Testis (tissue), 5 donors: ENCODE measurements at places on chromosomes 5 and 9. TPM values are rescaled to one million over a fixed set of nuclear protein-coding genes. Genes with fewer than 3 reads are reported as not detected.

GRCh38 chr5:112995764-112996618 lies 19.4 kb downstream of the DCP2 start:
- peak; percentile 88 for DNase-seq
- no peaks in the 10 kb centered on the region for H3K27me3 ChIP-seq
- H3K27ac ChIP-seq: no peak overlapping the region
- peaks cover 8% of the 10 kb centered on the region for H3K4me1 ChIP-seq

DNA sequence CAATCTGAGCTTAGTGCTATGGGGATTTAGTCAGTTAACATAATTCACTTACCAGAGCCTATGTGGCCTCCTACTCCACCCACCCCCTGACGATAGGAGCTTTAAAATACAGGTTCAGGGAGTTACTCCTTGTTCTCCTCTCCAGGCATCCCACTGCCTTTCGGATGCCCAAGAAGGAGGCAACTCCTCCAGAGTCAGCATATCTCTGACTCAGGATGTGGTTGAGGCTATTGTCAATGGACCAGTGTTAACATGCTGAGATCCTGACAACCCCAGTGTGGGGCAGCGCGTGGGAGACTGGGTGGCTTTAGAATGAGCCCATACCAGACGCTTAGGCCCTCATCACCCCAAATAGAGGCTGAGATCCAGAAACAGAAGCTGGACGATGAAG lies 27.4 kb downstream of the BICD2 start:
- DNase-seq: no peak
- H3K4me1 ChIP-seq: peaks cover 38% of the 10 kb centered on the region
- H3K27me3 ChIP-seq: no peaks in the 10 kb centered on the region
- no peak overlapping the region for H3K4me3 ChIP-seq
- H3K36me3 ChIP-seq: no peaks in the 10 kb centered on the region
- no peak overlapping the region for H3K27ac ChIP-seq

GRCh38 chr9:136268318-136268717 lies 22.7 kb upstream of the QSOX2 start:
- no peaks in the 10 kb centered on the region for H3K36me3 ChIP-seq
- no peak overlapping the region for H3K4me3 ChIP-seq
- no peak overlapping the region for H3K27ac ChIP-seq
- H3K4me1 ChIP-seq: peaks cover 10% of the 10 kb centered on the region
- no peaks in the 10 kb centered on the region for H3K27me3 ChIP-seq
- DNase-seq: no peak

JAK2 gene
- 14.0 TPM for polyA plus RNA-seq
